ENCODE measurements at places on chromosomes 7 and 10.

DNA sequence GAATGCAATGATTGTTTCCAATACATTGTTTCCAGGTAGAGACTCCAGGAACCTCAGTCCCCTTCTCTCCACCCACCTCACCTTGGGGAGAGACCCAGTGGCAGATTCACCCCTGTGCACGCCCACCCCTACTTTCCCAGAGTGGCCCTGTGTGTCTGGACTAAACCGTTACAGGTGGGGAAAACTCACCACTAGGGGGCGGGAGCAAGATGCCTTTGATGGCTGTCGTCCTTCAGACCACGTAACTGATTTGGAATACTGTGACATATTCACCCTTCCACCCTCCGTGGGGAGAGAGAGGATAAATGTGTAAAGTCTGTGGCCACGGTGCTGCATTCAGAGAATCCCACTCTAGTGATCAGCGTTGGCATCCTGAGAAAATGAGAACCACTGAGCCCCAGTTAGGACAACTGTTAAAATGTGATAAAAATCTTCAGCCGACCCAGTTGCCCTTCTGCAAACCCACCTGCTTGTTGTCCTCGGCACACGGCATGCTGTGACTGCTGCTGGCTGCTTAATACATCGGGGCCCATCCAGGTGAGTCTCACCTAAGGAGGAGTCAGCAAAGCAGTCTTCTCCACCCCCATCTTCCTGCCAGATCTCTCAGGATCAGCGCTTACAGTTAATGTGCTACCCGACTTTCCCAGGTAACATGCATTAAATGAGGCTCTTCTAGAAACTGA, 41.5 kb upstream of the NMT2 start:
- peak; percentile 66 for DNase-seq

- no peak for DNase-seq
Measured at GRCh38 chr10:22067091-22067490, 63.6 kb upstream of the DNAJC1 start.

GRCh38 chr7:41629711-41630111, 73.2 kb downstream of the INHBA start:
- no peak for DNase-seq

GRCh38 chr7:8668627-8669500, 235.5 kb downstream of the NXPH1 start:
- no peak for DNase-seq

- no peak for DNase-seq
Measured at GRCh38 chr7:147805996-147806576, 784.5 kb upstream of the C7orf33 start.

Data from NCI-H2081 (cell line).